Activated effector memory CD4-positive, alpha-beta T cell treated with Interleukin-2 at 50 U/mL for 16 hours (primary cell): ENCODE measurements at places on chromosomes 7 and 10.

GRCh38 chr7:87001214-87001613, 58.2 kb downstream of the ELAPOR2 start:
- no peak for DNase-seq

DNA sequence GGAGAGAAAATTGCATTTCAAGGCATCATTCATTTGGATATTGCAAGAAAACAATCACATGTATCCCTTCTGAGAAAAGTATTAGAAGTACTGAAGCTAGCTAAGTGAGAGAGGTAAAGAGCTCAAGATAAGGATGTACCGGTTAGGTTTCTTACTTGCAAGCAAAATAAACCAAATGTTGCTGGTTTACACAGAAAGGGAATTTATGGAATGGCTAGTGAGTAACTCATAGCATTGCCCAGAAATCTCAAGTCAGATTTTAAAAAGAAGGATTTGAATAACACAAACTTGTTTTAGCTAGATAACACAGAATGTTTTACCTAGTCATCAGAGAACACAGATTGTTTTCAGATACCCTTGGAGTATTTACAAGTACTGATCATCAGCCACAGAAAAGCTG, 30.6 kb downstream of the KLHL7 start:
- no peak for DNase-seq

DNA sequence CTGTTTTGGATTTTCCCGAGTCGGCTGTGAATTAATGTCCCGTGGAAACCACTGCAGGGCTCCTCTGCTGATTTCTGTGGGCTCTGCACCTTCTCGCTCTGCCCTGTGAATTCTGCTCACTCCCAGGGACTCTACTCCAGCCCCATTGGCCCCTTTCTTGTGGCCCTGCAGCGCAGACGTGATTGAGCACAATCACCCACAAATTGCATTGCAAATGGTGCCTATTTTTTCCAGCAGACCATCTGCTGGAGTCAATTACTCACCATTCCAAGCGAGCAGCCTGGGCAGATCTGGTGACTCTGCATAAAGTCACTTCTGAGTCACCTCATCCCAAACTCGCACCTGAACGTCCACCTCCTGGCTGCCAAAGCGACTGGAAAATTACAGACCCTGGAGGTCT, 235.8 kb downstream of the PAXIP1 start:
- no peak for DNase-seq

DNA sequence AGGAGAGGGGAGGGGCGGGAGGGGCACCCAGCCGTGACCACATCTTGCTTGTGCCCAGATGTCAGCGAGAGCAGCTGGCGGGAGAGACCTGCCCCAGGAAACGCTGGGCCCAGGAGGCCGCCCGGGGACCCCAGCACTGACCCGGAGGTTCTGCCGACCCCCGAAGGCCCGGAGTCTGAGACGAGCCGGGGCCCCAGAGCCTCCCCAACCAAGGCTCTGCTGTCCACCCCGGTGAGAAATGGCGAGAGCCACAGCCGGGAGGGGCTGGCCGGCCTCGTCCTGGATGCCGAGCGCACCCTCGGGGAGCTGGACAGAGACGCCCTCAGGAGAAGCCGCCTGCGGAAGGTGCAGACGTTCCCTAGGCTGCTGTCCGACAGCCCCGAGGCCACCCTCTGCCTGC, 25.9 kb downstream of the KNDC1 start:
- no peak for DNase-seq

GRCh38 chr10:124971276-124971675, 29.4 kb downstream of the ZRANB1 start:
- no peak for DNase-seq

DNA sequence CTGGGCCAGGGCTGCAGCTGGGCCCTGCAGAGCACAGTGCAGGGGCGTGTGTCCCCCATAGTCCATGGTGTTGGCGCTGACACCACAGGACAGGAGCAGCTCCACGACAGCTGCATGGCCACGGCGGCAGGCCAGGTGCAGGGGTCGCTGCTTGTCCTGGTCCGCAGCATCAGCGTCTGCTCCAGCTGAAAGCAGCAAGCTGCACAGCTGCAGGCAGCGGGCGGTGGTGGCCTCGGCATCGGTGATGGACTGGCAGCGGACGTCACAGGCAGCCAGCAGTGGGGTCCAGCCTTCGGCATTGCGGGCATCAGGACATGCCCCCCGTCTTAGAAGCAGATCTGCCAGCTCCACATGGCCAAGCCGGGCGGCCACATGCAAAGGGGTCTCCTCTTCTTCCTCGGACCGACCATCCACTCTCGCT, 6.0 kb downstream of the ASB10 start:
- DNase-seq: no peak

- no peak for DNase-seq
These were observed 12.2 kb downstream of the PDZD8 start for GRCh38 chr10:117363028-117363427.

- no peak for DNase-seq
These were observed 199.5 kb downstream of the LRRN3 start for GRCh38 chr7:111290419-111290818.

GRCh38 chr7:155763122-155763521, 49.1 kb downstream of the SHH start:
- no peak for DNase-seq

- DNase-seq: no peak
These were observed at the start of gene RNF148 for GRCh38 chr7:122702872-122703510. TSS of gene RNF148 (minus strand) at chr7:122702922. CDS start at chr7:122702750, 172 bp downstream.

GRCh38 chr7:32506266-32507054, 11.2 kb downstream of the AVL9 start:
- no peak for DNase-seq

DNA sequence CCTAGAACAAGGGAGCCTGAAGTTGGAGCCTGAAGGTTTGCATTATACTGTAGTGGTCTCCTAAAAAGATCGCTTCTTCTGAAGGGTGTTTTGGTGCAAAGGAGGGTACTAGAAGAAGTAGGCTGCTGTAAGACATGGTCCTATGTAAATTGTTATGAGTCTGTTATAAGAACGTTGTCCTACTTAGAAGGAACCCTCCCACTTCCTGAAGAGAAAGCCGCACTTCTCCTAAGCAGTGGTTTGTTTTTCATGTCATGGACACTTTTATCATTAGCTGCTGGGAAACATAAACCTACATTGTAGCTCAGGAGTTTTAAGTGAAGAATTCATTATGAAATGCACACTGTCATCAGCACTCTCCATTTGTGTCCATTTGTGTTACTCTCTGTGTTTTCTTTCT, 129.1 kb upstream of the ITGB1 start:
- no peak for DNase-seq

- DNase-seq: no peak
These were observed 29.3 kb upstream of the BNIP3 start for GRCh38 chr10:132011024-132011423.

GRCh38 chr10:32687116-32687515, 241.2 kb downstream of the CCDC7 start:
- DNase-seq: no peak

- DNase-seq: no peak
These were observed 89.5 kb downstream of the FAM53B start for GRCh38 chr10:124654686-124655085.

DNA sequence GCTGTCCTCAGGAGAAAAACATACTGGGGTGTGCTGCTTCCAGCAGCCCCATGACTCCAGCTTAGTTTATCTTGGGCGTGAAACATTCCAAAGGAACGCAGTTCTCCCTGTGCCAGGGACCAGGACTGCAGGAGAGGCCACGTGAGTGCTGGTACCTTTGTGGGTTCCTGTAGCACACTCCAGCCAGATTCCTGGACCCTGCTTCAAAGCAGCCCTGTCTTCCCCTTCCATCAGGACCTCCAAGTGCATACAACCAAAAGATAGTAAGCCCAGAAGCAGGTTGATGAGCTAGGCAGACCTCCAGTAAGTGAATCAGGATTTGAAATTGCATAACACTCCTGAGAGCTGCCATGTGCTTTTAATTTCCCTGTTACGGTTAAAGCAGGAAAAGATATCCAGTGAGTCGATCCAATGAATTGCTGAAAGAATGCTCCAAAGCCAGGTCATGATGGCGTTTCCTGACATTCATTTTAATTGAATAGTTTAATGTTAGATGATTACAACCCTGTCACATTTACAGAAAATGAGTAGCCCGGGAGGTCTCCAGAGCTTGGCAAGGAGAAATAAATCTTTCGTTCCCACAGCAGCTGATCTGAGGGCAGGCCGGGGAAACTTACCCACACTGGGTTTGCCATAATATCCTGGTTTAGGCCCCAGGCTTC, 38.9 kb upstream of the CPXM2 start:
- no peak for DNase-seq

DNA sequence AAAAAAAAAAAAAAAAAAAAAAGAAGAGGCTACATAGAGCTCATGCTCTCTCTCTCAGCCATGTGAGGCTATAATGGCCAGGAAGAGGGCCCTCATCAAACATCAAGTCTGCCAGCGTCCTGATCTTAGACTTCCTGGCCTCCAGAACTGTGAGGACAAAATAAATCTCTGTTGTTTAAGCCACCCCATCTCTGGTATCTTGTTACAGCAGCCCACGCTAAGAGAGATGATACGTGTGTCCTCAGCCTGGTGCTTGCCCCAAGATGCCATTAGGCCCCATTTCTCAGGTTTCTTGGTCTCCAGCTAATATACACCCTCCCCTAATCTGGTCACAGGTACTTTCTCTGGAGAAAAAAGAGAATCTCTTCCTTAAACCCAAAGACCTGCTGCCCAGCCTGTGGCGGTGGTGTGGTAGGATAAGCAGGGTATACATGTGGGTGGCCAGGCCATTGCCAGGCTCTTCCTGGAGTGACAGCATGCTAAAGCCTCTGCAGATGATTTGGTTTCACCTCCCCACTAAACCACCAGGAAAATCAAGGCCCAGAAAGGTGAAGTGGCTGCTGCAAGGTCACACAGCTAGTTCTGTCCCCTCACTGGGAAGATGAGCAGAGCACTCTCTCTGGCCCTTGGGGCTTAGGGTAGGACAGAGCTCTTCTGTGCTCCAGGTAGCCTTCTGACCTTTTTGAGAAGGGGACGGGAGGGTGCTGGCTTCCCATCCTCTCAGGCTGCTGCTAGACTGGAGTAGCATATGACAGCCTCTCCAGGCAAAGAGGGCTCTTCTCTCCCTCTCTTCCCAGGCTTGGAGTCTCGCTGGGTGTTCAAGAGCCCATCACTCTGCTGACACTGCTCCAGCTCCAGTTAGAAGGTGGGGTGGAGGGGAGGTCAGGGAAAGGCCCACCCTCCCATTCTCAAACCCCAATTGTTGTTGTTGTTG, 5.2 kb downstream of the SPOCK2 start:
- no peak for DNase-seq

GRCh38 chr10:49314806-49315205, 15.8 kb downstream of the C10orf71 start:
- no peak for DNase-seq

DNA sequence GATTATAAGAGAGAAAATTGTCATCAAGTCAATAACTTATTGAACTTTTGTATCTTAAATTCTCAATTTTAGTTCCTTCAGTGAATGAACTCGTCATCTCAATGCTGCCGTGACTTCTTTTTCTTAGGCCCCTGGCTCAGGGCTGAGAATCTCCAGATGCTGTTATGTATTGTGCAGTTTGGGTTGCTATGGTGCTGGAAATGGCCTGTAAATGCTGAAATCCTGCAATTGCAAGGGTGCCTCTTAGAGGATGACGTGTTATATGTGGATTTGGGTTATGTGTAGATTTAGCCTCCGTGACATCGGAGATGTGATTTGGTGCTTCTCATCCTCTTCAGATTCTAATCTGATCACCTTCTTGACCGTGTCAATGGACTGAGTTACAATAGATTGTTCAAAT, 55.7 kb upstream of the ZRANB1 start:
- no peak for DNase-seq

DNA sequence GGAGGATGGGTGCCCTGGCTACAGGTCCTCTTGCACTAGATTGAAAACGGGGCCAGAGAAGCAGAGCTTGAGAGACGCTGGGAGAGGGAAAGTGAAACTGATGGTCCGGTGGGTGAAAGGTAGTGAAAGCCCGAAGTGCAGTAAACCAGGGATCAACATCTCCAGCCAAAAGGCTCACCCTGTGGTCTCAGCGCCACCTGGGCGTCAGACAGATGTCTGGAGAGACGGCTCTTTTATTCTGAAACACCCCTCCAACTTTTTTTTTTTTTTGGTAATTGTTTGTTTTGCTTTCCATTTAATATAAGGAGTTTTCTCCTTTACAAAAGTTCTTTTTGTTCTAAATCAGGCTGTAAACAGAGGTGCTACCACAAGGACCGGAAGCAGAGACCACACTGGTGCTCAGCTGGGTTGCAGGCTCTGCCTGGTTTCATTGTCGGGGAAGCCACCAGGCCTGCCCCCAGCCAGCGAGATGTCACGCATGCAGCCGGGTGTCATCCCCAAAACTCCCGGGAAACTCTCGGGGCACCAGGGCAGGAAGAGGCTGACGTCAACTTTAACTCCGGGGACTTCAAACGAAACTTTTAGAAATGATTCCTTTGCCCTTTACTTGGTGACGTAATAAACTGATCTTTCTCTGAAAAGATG, 11.2 kb downstream of the IL2RA start:
- DNase-seq: peak; percentile 83

GRCh38 chr7:102019461-102019860, 202.0 kb downstream of the CUX1 start:
- no peak for DNase-seq

DNA sequence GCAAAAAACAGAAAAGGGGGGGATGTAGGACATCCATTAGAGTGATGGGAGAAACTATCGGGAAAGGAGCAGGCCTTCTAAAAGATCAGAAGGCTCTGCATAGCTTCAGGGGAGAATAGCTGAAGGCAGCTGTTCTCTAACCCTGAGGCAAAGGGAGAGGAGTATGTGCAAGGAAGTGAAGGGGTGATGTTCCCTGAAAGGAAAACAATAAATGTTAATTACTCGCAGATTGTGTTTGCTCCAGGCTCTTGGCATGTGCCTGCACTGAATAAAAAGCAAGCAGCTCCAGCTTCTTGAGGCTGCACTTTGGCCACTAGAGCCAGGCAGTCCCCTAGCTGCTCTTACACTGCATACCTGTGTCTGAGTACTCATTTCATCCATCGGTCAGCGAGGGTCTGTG, 14.4 kb upstream of the STARD3NL start:
- no peak for DNase-seq

DNA sequence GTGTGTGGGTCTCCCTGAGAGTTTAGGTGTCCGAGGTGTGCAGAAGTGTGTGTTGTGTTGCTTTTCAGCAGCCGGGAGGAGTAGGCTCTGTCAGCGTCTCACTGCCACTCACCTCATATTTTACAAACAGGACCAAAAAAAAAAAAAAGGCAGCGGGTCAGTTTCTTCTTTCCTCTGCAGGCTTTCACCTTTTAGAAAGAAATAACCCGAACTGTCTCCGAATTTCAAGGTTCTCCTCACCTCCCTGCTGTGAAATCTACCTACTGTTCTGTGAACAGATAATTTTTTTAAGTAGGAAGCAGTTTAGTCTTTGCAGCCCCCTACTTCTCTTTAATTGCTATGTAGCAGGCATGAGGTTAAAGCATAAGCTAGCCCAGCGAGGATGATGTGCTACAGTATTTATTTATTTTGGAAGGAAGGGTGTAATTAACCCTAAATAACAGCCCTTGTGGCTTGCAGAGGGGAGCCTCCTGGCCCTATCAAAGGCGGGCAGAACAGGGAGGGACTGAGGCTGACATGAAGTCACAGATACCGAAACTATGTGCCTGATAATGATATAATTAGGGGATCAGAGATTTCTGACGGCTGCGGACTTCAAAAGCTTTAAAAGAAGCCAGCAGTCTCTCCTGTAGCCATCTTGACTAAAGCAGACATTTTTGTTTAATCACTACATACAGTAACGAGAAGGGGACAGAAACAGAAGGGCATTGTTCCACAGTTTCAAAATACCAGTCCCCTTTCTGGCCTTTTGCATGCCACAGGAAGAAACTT, 1.6 kb downstream of the BAMBI start:
- DNase-seq: no peak

- DNase-seq: no peak
These were observed 108.2 kb downstream of the HIP1 start for GRCh38 chr7:75630549-75630948.

- no peak for DNase-seq
These were observed 164.4 kb upstream of the PPP2R2D start for GRCh38 chr10:131736321-131736980.

GRCh38 chr7:46152696-46153095, 231.6 kb upstream of the IGFBP3 start:
- DNase-seq: no peak
